ENCODE measurements at places on chromosomes 5 and 9.

GRCh38 chr9:72925891-72926290, 27.0 kb downstream of the ALDH1A1 start:
- DNase-seq: no peak

DNA sequence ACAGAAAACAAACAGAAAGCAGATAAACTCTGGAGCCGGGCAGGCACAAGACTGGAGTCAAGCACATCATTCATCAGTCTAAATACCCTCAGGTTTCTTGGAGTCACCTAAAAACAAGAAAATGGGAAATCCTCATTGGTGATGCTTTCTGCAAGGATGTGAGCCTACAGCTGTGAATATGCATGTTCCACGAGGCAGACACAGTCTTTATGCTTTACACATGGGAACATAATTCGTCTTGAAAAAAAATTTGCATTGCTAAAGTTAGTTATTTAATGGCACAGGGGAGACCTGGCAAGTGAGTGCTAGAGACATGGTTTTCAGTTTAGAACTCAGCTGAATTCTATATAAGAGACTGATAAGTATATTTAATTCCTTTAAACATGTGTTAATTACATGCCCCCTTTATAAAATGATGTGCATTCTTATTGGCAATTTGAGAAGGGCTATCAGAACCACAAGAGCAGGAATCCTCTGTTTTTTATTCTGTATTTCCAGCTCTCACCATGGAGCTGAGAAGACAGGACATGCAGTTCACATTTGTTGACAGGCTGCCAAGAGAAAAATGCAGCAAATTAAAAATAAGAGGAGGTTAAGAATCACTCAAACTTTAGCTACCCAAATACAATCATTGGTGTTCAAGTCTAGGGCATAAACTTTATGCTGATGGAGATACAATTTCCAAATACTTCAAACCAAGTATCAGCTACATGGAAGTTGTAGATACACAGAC, 438.0 kb upstream of the MPDZ start:
- DNase-seq: no peak

- no peak for DNase-seq
These were observed 54.5 kb upstream of the EQTN start for GRCh38 chr9:27351438-27351837.

- DNase-seq: no peak
These were observed 8.4 kb downstream of the GFI1B start for GRCh38 chr9:132986640-132987620.

- no peak for DNase-seq
These were observed 71.8 kb upstream of the LHFPL2 start for GRCh38 chr5:78720227-78720985.

DNA sequence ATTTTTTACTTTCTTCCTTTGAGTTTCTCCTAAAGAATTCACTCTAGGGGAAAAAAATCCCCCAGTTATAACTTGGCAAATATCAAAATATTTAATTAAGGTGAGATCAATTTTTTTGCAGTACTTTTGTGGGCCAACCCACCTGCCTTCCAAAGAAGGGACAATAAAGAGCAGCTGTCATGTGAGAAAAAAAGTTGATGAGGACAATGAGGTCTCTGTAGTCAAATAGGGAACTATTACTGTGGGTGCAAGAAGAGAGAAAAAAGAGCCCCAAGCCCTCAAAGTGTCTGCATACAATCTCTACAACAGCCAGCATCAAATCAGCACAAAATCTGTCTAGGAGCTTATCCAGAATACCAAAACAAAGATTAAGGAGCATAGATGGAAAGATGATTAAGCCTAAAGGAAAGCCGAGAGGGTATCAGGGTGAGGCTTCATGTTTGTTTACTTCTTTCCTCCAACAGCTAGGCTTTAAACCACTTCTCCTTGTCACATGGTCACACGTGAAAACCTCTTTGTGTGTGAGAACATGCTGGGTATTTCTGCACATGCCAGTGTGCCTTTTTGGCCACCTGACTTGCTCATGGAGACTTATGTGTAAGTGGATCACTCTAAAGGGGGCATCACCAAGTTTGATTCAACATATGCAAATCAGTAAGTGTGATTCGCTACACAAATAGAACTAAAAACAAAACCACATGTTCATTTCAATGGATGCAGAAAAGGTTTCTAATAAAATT, 19.2 kb upstream of the FYB1 start:
- no peak for DNase-seq

DNA sequence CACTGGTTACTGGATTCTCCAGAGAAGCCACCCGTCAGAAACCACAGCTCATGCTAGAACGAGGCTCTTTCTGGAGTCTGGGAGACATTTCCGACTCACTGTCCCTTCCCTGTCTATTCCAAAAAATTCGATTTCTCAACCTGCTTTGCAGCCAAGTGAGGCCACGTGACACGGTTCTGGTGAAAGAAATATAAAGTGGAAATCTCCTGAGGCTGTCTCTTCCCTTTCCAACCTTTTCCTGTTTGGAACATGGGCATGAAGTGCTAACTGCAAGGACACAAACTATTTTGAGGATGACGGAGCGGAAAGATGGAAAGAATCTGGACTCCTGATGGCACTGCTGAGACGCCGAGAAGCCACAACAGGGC, 6.1 kb upstream of the PTGS1 start:
- DNase-seq: no peak
